ENCODE measurements at places on chromosomes 1 and 21.

GRCh38 chr21:34939673-34940331 is 109.3 kb downstream of the RUNX1 start:
- no peak for DNase-seq

- DNase-seq, result no peak
These were observed 83.9 kb downstream of the BCAR3 start for GRCh38 chr1:93597709-93598108.

DNA sequence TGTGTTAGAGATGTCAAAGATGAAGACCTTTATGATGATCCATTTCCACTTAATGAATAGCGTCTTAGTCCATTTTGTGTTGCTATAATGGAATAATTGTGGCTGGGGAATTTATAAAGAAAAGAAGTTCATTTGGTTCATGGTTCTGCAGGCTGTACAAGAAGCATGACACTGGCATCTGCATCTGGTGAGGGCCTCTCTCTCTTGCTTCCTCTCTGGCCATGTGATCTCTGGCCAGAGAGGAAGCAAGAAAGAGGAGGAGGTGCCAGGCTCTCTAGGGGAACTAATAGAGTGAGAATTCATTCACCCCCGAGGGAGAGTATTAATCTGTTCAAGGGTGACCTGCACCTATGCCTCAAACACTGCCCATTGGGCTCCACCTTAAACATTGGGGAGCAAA is 242.8 kb downstream of the DISC1 start:
- DNase-seq, result no peak

DNA sequence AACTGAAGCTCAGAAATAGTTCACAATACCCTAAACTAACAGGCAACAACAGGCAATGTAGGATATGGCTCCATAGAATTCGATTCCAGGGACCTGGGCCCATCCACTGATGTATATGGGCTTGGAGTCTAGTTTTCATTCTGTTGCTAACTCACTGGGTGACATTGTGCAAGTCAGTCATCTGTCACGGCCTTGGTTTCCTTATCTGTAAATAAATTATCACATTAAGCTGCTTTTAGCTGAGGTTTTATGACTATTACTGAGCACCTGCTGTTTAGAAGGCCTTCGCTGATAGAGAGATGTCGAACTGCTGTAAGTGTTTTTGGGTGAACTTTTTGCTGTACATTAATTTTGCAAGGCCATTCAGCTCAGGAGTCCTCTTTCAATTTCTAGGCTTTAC is 22.9 kb upstream of the ERO1B start:
- no peak for DNase-seq

DNA sequence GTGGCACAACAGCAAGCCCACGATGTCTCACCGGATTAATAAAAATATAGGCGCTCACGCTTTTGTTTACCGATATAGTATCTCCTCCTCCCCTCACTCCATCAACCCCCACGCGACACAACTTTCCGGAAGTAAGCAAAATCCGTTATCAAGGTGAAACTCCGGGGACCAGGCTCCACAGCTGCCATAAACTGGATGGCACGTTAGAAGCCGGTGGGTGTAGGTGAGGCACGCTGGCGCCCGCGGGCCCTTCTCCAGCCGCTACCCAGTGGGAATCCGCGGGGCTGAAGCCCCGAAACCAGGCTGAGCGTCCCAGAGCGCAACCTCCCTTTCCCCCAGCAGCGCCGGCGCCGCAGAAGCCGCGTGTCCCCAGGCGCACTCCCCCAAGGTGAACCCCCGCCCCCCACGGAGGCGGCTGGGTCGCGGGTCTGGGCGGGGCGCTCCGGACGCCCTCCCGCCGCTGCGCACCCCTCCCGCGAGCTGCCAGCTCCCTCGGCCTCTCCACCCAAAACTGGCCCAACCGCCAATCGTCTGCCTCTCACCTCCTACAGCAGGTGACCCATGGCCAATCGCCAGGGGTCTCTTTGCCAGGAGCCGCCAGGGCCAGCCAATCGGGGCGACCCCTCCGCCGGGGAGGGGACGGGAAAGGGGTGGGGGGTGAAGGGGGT is 112.4 kb downstream of the OSBPL9 start:
- DNase-seq, result peak; percentile 86

- no peak for DNase-seq
These were observed 8.3 kb downstream of the TRNP1 start for GRCh38 chr1:27001570-27002360.

GRCh38 chr1:179883745-179884138 is 1.7 kb downstream of the TOR1AIP1 start:
- DNase-seq, result no peak

DNA sequence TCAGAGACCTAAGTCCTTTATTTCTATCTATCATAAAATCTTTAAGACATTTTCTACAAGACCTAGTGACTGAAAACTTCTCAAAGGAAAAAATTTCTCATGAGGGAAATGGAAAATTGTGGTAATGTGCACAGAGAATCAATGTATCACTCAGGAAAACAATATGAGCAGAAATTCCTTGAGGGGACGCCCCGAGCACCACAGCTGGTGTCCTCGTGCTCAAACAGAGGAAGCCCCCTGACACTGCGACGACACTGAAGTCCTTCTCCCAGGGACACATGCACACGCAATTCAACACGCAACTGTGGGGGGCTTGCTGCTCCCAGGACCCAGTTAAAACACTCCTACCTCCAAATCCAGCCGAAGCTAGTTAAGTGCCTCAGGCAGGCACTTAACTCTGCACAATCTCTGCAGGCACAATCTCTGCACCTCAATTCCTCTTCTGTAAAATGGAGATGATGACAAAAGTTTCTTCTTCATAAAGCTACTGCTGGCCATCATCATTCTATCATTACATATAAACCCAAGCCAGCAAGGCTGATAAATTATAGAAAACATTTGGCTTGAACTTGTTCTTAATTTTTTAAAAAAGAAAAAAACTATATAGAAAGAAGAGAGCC is 16.0 kb downstream of the ZBTB17 start:
- no peak for DNase-seq

- no peak for DNase-seq
These were observed 6.0 kb upstream of the NLRP3 start for GRCh38 chr1:247409869-247410544.

DNA sequence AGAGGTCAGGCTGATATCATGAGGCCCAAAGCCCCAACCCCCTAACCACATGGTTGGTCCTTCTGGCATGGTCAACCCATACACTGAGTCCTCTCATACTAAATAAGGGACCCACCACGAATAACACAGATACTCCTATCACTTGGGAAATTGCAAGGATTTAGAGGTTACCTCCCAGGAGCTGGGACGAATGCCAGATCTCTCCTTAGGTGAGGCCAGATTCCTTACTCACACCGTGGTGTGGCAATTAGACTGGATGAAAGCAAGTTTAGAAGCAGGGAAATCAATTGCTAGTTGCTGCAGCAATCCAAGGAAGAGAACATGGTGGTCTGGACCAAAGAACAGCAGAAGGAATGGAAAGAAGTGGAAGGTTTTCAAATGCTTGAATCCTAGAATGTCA is 60.1 kb downstream of the IER5 start:
- DNase-seq, result no peak

DNA sequence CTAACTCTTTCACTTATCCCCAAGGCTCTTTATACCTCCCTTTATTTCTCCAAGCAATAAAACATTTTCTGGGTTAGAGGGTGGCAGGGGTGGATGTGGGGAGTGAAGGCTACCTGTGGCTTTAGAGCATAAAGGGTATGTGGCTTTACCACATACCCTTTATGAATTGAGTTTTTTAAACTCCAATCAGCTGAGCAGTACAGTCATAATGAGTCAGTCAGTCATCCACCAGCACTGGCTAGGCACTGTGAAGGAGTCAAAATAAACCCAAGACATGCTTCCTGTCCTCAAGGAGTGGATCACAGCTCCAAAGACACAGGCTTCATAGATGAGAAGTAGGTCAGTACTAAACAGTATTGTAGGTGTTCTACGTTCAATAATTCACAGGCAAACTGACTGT is 2.6 kb upstream of the TDRD10 start:
- no peak for DNase-seq

DNA sequence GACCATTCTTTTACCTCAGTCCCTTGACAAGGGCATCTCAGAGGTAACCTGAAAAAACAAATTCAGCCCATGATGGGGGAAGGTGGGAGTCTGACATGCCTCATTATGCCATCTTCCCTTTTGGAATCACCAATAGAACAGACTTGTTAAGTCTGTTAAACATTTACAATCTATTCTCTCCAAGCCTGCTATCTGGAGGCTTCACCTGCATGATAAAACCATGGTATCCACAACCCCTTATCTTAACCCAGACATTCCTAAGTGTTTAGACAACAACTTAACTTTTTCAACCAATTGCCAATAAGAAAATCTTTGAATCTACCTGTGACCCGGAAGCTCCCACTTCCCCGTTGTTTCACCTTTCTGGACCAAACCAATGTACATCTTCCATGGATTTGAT is 233.0 kb upstream of the CACYBP start:
- DNase-seq, result no peak

DNA sequence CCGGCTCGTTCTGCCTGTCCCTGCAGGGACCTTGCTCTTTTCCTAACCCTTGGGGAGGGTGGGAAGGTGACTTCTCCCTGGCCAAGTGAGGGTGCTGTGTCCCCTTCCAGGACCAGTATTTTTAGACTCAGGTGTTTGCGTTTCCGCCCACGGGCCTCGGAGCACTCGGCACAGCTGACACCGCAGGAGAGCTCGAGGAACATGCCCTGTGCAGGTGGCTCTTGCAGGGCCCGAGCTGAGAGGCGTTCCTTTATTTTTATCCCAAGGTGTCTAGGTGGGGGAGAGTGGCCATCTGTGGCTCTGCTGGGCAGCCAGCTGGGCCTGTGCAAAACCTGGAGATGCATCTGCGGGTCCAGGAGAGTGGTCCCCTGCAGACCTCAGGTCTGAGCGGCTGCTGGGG is 16.0 kb downstream of the PLCH2 start:
- DNase-seq, result no peak

GRCh38 chr1:94544706-94545490 is 3.3 kb upstream of the F3 start:
- DNase-seq, result no peak

- DNase-seq, result no peak
These were observed 40.7 kb downstream of the MAN1C1 start for GRCh38 chr1:25657121-25657882.

GRCh38 chr1:67749844-67750690 is 65.1 kb downstream of the GADD45A start:
- no peak for DNase-seq

GRCh38 chr1:203082571-203083462 is 3.0 kb downstream of the MYOG start:
- DNase-seq, result no peak

DNA sequence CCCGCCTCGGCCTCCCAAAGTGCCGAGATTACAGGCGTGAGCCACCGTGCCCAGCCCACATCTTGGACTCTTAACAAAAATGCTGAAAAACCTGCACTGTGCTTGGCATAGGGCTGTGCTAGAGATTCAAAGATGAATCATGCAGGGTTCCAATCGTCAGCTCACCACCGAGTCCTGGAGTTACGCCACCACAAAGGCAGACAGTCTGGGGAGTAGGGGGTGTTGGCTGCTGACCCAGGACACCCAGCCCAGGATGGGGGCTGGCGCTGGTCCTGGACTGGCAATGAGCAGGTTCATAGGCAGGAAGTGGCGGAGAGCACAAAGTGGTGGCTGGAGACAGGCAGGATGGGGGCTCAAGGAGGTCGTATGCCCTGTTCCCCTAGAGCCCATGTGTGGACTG is 16.0 kb downstream of the PSRC1 start:
- DNase-seq, result no peak

GRCh38 chr21:44727757-44728156 is 16.4 kb upstream of the TSPEAR start:
- DNase-seq, result no peak

DNA sequence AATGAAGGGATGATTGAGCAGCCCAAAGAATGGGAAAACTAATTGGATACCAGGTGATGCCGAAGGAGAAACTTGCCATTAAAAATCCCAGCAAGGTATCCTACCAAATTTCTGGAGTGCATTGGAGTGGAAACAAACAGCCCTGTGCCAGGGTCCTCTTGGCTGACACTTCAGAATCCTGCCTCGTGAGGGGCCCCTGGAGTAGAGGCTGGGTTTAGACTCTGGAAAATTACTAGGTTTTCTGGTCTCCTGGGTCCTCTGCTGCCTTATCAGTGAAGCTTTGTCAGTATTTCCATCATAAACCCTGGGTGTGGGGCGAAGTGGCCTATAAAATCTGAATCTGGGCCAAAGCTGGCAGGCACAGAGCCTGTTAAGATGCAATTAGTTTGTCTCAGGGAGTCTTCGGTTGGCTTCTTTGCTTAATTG is 289.2 kb upstream of the USP24 start:
- DNase-seq, result no peak

DNA sequence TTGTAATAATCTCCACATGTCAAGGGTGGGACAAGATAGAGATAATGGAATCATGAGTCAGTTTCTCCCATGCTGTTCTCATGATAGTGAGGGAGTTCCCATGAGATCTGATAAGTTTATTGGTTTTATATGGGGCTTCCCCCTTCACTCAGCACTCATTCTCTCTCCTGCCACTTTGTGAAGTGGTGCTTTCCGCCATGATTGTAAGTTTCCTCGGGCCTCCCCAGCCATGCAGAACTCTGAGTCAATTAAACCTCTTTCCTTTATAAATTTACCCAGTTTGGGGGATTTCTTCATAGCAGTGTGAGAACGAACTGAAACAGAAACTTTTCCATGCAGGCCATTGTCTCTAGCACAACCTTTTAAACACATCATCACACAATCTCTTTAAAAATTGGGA is 221.5 kb upstream of the BRINP3 start:
- no peak for DNase-seq

GRCh38 chr1:56788588-56788987 is 30.6 kb downstream of the FYB2 start:
- no peak for DNase-seq
